ENCODE measurements at places on chromosomes 1 and 21. TPM values are rescaled to one million over a fixed set of nuclear protein-coding genes. Genes with fewer than 3 reads are reported as not detected.

- DNase-seq: no peak
Observed at GRCh38 chr1:212862111-212862690, 4.1 kb downstream of the FLVCR1 start.

GRCh38 chr1:46094471-46095005, 37.9 kb downstream of the PIK3R3 start:
- DNase-seq: no peak

DNA sequence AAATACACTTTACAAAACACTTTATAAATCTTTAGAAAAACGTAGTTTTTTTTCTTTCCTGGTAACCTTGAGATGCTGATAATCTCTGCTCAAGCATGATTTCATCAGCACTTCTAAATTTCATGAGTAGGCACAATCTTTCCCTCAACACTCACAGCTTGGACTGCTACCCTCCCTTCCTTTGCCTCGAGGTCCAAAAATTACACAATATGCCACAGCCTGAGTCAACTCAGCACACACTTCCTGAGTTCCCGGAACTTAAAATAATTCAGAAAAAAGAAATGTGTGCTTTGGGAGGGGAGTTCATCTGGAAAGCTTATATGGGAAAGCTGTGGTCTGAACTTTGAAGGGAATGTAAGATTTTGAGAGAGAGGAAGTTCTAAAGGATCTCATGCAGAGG, 5.9 kb downstream of the CLCA2 start:
- DNase-seq: no peak

GUCA2A gene
- polyA plus RNA-seq: not detected

LCE1D gene
- polyA plus RNA-seq: not detected

GRCh38 chr1:204069887-204070286, 3.0 kb upstream of the SOX13 start:
- DNase-seq: no peak

DNA sequence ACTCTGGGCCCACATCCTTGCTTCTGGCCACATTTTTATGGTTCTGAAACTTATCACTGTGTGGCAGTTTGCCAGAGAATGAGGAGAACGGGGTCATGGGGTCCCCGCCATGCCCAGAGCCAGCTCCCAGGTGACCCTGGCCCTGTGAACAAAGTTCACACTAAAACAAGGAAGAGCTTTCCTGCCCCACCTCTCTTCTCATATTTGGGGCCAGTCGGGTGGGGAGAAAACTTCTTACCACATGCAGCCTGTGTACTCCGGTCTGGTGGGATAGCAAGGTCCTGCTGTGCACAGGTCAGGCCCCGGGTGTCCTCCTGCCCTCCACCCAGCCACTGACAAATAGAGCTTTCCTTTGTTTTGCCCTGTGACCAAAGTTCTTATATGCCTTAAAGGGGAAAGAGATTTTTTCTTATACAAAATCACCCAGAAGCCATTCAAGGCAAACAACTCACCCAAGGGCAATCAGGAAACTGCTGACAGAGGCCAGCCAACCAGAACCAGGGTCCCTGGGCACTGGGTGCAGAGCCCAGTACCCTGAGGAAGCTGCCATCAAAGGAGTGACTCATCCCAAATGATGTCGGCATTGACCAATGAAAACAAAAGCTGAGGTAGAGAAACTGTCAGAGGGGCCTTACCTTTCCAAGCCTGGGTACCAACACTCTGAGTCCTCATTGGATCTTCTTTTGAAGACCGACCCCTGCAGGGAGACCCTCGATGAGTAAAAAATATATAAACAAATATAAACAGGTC, 53.6 kb downstream of the OLIG1 start:
- DNase-seq: no peak

GRCh38 chr1:243798726-243799125, 51.3 kb downstream of the AKT3 start:
- no peak for DNase-seq

- no peak for DNase-seq
Observed at GRCh38 chr21:19148056-19148455, 744.5 kb upstream of the TMPRSS15 start.

GRCh38 chr1:162851341-162851740, 9.6 kb downstream of the CCDC190 start:
- no peak for DNase-seq

GRCh38 chr1:112614460-112615065, 4.4 kb downstream of the ST7L start:
- DNase-seq: no peak

- no peak for DNase-seq
Observed at GRCh38 chr1:111199881-111200801, at the start of gene DENND2D. Gene DENND2D (minus strand): TSS chr1:111200646. CDS start chr1:111200459, 187 bp downstream.

TSPEAR gene
- polyA plus RNA-seq: 0.79 TPM

- DNase-seq: no peak
Observed at GRCh38 chr1:27417713-27418112, 25.3 kb downstream of the GPR3 start.

DNA sequence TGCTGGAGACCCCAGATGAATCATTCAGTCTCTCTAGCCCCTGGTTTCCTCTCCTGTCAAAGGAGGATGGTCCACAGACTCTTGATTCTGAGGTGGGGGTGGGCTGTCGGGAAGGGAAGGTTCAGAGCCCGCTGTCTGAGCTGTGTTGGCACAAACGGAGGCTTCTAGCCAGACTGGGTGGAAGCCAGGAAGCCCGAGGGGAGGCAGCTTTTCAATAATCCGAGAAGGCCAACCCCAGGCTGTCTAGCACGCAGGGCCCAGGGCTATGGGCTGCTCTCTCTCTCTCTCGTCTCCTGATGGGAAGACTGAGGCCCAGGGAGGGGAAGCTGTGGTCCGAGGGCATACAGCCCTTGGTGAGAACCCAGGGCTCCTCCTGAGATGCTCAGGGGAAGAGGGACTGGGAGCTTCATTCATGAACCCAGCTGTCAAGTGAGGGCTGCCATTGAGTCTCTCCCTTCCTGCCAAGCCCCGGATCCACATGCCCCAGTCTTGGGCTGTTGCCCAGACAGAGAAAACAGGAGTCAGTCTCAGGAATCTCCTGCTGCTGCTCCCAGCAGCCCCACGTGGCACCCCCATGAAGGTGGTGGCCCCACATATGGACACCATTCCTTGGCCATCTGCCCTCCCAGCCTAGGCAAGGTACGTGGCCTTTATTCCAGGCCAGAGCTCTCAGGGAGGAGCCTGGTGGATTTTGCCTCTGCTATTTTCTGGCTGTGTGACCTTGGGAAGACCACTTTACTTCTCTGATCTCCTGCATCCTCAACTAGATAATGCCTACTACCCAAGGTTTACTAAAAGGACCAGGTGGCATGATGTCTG, 44.4 kb downstream of the RAP1GAP start:
- no peak for DNase-seq

DNA sequence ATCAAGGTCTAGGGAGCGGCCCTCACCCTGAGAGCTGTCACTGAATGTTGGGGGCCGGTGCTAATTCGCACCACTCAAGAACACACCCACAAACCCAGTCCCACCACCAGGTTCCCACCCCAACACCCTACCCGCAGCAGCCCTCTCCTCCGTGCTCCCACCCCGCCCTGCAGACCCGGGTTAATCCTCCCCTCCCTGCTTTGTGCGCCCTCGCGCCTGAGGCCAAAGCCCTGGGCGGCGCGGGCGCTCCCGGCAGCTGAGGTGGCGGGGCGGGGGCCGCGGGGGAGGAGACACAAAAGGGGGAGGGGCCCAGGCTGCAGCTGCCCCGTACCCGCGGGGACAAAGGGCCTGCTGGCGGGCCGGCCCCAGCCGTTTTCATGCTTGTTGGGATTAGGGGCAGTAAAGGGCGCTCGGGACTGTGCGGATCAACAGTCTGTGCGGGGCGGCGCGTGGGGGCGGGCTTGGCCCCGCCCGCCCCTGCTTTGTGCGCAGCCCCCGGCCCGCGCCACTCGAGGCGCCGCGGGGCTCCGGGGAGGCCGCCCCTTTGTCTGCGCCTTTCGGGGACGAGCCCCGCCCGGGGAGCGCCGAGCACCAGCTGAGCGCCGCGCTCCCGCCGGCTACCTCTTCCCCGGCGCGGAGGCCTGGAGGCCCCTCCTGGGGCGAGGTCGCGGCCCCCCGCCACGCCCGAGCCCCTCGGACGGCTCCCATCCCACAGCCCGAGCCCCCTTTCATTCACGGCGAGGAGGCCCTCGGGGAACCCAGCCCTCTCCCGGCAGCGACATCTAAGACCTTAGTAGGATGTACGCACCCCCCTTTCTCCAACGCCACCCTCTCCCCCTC, 10.9 kb downstream of the C1orf216 start:
- DNase-seq: no peak

DNA sequence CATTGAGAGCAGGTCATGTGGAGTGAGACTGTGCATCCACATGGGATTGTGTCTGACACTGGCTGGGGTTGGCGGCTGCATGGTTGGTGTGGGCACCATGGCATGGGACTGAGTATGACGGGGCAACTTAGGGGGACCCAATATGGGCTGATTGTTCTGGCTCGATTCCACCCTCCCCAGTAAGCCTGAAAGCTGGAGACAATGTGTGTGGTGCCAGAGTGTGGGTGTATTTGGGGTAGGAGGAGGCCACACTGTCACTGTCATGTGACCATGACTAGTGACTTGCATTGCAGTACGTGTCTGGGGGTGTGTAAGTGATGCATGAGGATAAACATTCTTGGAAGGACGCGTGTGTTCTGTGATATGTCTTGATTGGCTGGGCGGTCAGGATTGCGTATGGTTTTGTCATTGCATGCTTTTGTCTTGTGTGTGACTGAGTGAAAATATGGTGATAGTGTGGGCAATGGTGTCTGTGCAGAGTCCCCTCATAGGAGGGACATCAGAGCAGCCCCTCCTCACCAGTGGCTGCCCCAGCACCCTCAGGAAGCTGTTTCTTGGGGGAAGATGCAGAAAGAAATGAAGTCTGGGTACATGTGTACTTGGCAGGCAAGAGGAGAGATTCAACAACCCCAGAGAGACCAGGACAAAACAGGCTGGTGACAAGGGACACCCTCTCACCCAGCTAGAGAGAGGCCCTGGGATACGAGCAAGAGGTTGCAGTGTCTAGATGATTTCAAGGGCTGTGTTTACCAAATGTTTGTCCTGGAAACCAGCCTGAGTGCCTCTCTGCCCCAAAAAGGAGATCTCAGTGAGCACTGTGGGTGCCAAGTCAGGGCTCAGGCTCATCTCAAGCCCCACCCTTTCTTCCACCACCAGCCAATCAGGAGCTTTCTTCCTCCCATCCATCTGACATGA, 36.3 kb downstream of the SDC3 start:
- DNase-seq: no peak

PDC gene
- 0.16 TPM for polyA plus RNA-seq

GRCh38 chr1:201259476-201260235, 23.6 kb upstream of the PKP1 start:
- no peak for DNase-seq

DNA sequence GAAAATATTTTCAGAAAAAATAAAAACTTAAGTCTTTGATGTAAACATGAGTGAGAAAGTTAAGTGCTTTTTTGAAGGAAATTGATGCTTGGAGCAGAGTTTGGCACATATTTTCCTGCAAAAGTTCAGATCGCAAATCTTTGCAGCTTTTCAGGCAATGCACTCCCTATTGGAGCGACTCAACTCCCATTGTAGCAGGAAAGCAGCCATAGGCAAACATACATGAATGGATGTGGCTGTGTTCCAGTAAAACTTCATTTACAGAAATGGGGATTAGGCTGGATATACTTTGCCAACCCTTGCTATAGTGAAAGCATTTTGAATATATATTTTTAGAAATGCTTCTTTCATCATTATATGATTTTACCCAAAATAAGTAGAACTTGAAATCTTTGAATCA, 8.1 kb downstream of the AGL start:
- DNase-seq: no peak

DNA sequence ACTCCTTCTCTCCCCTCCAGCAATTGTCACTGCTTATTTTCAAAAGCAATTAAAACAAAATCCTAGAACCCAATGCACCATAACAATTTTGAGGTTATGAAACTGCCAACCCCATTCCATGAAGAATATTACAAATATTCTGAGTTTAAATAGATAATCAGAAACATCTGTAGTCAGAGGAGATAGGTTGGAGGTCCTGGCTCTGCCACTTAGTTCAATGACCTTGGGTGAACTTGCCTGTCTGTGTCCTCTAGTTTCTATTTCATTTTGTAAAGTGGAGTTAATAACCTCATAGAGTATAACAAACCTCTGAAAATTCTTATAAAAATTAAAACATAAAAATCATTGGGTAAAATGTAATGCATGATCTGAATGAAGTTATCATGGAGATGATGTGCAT, 164.6 kb downstream of the KCTD3 start:
- DNase-seq: no peak

GRCh38 chr1:242585616-242586359, 61.3 kb upstream of the PLD5 start:
- DNase-seq: no peak

DNA sequence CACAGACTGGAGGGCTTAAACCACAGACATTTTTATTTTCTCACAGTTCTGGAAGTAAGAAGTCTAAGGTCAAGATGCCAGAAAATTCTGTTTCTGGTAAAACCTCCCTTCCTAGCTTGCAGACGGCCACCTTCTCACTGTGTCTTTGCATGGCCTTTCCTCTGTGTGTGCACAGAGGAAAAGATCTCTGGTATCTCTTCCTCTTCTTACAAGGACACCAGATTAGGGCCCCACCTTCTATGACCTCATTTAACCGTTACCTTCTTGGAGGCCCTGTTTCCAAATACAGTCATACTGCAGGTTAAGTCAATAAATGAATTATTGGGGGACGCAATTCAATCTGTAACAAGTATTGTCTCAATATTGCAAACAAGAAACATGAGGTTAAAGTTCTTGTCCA, 63.0 kb upstream of the PRDX6 start:
- DNase-seq: no peak

- DNase-seq: no peak
Observed at GRCh38 chr1:9657521-9658032, 6.0 kb downstream of the PIK3CD start.

ODF2L gene
- polyA plus RNA-seq: 54.4 TPM

- DNase-seq: no peak
Observed at GRCh38 chr1:65231718-65232330, 77.5 kb upstream of the DNAJC6 start.

GRCh38 chr21:31688603-31689368, 29.3 kb downstream of the SOD1 start:
- no peak for DNase-seq

SELE gene
- 0.46 TPM for polyA plus RNA-seq

DNA sequence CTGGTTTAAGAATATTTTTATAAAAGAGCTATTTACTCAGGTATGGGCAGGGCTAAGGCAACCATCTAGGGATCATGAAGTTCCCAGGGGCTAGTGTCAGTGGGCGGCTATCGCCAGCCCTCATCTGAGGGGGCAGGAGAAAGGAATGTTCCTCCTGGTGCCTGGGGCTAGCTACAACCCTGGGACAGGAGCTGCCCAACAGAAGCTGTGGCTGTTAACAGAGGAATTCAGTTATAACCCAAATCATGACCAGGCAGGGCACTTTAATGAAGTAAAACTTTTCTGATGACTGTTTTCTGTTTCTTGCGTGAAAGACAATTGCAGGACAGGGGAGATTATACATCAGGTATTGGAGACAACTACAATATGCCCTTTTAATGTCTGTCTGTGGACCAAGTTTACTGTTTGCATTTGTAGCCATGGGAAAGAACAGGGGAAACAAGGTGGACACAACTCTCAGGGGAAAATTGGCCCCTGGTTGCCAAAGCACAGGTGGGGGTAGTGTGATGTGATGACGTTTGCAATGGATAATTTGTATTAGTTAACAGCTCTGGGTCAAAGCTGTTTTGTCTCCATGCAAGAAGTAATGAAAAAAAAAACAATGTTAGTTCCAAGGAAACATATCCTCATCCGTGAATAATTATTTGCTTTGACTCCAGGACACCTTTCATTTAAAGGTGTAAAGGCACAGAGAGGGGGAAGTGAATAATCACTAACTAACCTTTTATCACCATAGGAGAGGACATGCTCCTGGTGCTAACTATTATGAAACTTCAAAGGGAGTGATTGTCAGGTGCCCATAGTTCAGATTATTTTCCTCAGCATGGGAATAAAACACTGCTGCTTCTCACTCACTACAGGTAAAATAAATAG, 105.2 kb downstream of the TSEN15 start:
- no peak for DNase-seq
